Naive thymus-derived CD4-positive, alpha-beta T cell (primary cell): ENCODE measurements at places on chromosomes 12 and 14.
A peak's percentile ranks its signal among the peaks of the same experiment; 100 is the strongest.

GRCh38 chr12:93168751-93169150, 209.0 kb upstream of the NUDT4 start:
- DNase-seq = no peak

GRCh38 chr12:29317556-29318363, 63.2 kb downstream of the ERGIC2 start:
- DNase-seq = peak; percentile 64

- no peak for DNase-seq
Observed at GRCh38 chr12:13546231-13546630, 349.7 kb downstream of the EMP1 start.

GRCh38 chr12:52210186-52210924, 18.5 kb upstream of the KRT80 start:
- no peak for DNase-seq

DNA sequence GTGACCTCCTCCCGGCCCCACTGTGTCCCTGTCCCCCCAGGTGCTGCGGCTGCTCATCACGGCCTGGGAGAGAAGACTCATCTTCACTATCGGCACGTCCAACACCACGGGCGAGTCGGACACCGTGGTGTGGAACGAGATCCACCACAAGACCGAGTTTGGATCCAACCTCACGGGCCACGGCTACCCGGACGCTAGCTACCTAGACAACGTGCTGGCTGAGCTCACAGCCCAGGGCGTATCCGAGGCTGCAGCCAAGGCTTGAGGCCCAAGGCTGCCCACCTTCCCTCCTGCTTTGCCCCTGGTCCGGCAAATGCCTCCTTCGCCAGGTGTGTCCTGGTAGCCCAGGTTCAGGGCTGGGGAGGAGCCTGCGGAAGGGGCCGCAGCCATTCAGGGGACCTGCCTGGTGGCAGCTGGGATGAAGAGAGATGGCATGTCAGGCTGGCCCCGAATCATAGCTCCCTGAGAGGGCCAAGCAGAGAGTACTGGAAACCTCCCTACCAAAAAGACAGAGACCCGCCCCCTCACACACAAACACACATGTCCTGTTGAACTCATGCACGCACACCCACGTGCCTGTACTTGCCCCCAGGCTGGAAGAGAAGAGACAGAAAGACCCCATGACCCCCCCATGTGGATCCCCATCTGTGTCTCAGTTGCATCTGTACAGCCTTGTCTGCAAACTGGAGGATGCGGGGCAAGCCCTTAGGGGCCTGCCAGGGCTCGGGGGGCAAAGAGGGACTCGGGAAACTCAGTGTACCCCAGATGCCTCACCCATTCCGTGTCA, 38.7 kb downstream of the RASAL1 start:
- DNase-seq = no peak

DNA sequence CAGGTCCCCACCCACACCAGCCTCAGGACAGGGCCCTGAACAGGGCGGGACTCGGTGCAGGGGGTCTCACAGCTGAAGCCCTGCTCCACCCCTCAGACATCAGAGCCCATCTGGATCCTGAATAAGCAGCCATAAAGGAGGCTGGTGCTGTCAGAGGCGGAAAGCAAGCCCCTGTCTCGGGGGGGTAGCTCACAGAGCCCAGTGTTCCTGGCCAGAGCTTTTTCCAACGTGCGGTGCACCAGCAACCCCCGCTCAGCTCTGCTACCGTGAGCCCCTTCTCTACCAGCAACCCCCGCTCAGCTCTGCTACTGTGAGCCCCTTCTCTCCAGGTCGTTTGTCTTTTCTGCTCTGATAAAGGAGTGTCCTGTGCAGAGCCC, 136.5 kb upstream of the SFSWAP start:
- no peak for DNase-seq

DNA sequence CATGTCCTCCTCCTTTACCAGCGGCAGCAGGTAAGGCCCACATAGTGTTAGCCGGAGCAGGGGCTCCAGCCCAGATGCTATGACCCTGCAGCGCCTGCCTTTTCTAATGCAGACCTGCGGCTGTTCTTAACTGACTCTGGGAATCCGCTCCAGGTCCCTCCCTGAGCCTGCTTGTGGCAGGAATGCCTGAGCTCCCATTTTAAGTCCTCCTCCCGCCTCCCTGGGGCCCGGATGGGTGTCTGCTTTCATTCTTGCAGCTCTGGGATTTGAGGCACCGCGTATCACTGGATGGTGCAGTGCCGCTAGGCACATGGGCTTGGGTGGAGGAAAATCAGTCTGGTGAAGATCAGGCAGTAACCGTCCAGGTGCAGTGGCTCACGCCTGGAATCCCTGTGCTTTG, 7.6 kb downstream of the TSPAN9 start:
- no peak for DNase-seq

DNA sequence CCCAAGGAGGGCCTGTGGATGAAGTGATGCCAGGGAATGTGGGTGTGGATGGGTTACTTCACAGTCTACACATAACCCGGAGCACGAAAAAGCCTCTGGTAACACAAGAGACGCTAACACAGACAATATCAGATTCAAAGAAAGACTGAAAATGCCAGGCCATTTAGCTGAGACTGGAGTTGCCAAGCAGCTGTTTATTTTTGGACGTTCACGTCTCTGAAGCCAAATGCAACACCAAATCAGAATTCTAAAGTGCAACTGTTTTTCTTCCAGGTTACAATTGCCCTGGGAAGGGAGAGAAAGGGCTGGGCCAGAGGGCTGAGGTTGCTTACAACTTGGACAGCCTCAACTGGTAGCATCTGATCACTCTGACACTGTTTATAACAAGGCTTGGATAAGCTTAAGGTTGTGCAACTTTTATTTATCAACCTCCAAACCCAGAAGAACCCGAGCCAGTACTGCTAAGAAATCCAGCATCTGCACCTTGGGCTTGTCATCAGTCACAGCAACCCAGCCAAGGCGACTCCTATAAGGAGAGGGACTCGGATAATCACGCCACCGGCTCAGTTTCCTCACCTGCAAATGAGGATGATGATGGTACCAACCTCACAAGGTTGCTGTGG, 24.8 kb downstream of the NUAK1 start:
- no peak for DNase-seq

GRCh38 chr14:105187935-105188524, 6.9 kb upstream of the NUDT14 start:
- DNase-seq = no peak

DNA sequence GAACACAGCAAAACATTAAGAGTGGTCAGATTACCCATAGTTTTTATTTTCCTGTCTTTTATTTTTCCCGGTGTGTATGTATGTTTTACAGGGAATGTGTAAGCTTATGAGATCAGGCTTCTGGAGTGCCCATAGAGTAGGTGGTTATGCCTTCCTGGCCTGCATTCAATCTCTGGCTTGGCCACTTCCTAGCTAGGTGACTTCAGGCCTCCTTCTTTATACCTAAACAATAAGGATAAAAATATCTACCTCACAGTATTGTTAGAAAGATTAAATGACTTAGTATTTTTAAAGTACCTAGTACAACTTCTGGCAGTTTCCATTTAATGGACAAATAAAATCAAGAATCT, 42.4 kb downstream of the ITPR2 start:
- DNase-seq = no peak

DNA sequence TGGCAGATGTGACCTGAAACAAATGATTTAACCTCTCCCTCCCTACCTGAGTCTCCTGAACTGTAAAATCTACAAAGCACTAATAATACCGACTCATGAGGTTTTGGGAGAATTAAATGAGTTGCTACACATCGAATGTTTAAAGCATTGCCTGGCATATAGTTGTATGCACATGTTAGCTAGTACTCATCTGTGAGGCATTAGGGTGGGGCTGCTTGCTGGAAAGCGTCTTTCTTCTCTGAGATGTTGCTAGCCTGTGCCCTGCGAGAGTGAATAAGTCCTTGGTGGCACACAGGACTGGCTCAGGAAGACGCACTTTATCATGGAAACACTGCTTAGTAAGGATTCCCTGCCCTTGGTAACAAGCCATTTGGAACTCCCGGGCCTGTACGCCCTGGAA, 6.1 kb downstream of the RAPGEF3 start:
- no peak for DNase-seq

- DNase-seq = no peak
Observed at GRCh38 chr12:45138609-45139008, 77.3 kb upstream of the ANO6 start.

- no peak for DNase-seq
Observed at GRCh38 chr12:53960187-53961024, 5.7 kb downstream of the HOXC12 start.

GRCh38 chr12:117370588-117370987, 9.2 kb upstream of the NOS1 start:
- no peak for DNase-seq

GRCh38 chr12:132227118-132227517, 82.9 kb downstream of the NOC4L start:
- no peak for DNase-seq

GRCh38 chr14:88379706-88380343, 5.6 kb upstream of the SPATA7 start:
- no peak for DNase-seq

- no peak for DNase-seq
Observed at GRCh38 chr14:52693036-52693435, 2.3 kb downstream of the ERO1A start.

- DNase-seq = no peak
Observed at GRCh38 chr12:78600541-78600940, 264.0 kb upstream of the SYT1 start.

- no peak for DNase-seq
Observed at GRCh38 chr12:72570601-72571000, 298.4 kb downstream of the TRHDE start.

- DNase-seq = no peak
Observed at GRCh38 chr14:22174412-22175277, 414.4 kb downstream of the DAD1 start.

- DNase-seq = no peak
Observed at GRCh38 chr12:71193041-71193440, 35.2 kb upstream of the TSPAN8 start.

DNA sequence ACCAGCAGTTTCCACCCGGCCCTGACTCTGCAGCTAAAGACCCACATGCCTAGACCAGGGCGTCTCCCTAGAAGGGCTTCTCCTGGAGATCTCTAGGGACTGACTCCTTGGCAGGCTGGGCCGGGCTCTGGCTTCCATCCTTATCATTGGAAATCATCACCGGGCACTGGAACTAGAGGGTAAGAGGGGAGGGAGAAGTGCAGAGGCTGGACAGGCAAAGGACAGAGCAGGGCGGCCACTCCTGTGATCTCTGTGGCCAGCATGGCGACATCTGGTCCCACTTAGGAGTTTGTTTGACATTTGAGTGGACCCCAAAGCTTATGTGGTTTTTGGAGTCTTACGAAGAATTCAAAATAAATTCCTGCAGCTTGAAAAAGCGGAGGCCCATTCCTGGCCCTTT, 7.1 kb downstream of the LTBP2 start:
- DNase-seq = no peak

DNA sequence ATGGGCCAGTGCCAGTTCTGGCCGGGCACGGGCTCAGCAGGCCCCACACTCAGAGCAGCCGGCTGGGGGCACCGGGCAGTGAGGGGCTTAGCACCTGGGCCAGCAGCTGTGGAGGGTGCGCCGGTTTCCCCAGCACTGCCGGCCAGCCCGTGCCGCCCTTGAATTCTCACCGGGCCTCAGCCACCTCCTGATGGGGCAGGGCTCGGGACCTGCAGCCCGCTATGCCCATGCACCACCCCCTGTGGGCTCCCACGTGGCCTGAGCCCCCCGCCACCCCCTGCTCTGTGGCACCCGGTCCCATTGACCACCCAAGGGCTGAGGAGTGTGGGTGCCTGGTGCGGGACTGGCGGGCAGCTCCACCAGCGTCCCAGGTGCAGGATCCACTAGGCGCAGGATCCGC, 15.4 kb upstream of the GTF2A1 start:
- no peak for DNase-seq

DNA sequence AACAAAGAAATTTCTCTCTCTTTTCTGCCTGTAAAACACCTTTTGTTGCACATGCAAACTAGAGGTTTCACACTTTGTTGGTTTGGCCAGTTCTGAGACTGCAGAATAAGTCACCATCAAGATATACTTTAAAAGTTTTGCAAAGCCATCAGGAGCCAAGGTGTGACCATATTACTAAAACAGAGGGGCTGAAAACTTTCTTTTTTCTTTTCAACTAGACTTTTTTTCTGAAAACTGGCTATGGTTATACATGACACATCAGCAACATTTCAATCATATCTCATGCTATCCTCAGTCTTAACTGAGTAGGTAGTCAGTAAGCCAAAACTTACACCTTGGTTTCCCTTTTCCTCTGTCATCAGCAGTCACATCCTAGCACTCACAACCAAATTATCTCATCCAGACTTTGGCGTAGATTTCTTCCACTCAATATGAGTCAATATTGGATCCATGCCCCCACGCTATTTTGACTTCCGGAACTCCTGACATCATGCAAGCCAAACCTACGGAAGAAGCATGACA, 4.1 kb upstream of the IFNG start:
- DNase-seq = no peak

DNA sequence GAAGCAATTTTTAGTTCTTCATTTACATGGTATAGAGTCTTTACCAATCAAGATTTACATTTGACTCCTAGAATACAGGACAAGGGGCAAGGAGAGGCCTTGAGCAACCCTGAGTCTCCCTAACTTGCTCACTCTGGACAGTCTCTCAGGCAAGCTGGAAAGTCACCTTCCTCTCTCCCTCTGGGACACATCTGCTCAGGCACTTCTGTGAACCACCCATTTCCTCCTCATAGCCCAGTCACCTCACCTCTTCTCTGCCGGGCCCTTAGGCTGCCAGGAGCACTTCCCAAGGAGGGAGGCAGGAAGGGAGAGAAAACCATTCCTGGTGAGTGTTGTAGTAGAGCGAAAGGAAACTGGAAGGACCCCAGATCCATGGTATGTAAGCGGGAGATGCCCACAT, 202.8 kb downstream of the TTC7B start:
- no peak for DNase-seq

- DNase-seq = no peak
Observed at GRCh38 chr14:100376751-100377171, 53.6 kb downstream of the SLC25A47 start.

- no peak for DNase-seq
Observed at GRCh38 chr14:90780519-90780918, 35.7 kb downstream of the TTC7B start.

GRCh38 chr12:104467346-104467837, 10.6 kb downstream of the CHST11 start:
- DNase-seq = no peak

- DNase-seq = no peak
Observed at GRCh38 chr12:5899675-5900074, 45.4 kb downstream of the ANO2 start.

GRCh38 chr12:18723752-18724151, 14.1 kb downstream of the PLCZ1 start:
- no peak for DNase-seq
